ENCODE measurements at places on chromosomes 4 and X. TPM values are rescaled to one million over a fixed set of nuclear protein-coding genes. Genes with fewer than 3 reads are reported as not detected.

GRCh38 chrX:15546745-15547144, 46.1 kb downstream of the BMX start:
- no peak for DNase-seq
- no peaks in the 10 kb centered on the region for H3K27me3 ChIP-seq
- no peak overlapping the region for H3K4me3 ChIP-seq
- no peak overlapping the region for H3K27ac ChIP-seq
- no peaks in the 10 kb centered on the region for H3K4me1 ChIP-seq

GRCh38 chr4:159008671-159009070, 94.2 kb upstream of the RAPGEF2 start:
- no peak for DNase-seq
- H3K36me3 ChIP-seq, result no peaks in the 10 kb centered on the region
- peaks cover 37% of the 10 kb centered on the region for H3K4me1 ChIP-seq
- no peak overlapping the region for H3K27ac ChIP-seq
- no peak overlapping the region for H3K4me3 ChIP-seq

DNA sequence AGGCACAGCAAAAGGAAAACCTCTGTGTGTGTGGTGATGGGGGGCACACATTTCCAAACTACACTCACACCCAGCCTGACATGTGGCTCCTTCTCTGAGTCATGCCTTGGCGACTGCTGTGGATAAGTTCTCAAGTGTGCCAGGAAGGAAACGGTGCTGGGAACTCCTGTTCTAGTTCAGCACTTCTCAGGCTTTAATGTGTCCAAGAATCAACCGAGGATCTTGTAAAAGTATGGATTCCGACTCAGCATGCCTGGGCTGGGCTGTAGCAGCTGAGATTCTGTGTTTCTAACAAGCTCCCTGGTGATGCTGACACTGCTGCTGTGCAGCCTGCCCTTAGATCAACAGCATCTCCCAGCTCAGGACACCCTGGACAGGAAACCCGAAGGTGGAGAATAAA, 20.2 kb downstream of the CLNK start:
- no peak overlapping the region for H3K4me3 ChIP-seq
- no peaks in the 10 kb centered on the region for H3K36me3 ChIP-seq
- 0 out of 3 replicates have a peak, but pooled peaks cover 3% of the 10 kb centered on the region for H3K27me3 ChIP-seq
- H3K27ac ChIP-seq, result no peak overlapping the region
- no peaks in the 10 kb centered on the region for H3K4me1 ChIP-seq
- no peak for DNase-seq

DNA sequence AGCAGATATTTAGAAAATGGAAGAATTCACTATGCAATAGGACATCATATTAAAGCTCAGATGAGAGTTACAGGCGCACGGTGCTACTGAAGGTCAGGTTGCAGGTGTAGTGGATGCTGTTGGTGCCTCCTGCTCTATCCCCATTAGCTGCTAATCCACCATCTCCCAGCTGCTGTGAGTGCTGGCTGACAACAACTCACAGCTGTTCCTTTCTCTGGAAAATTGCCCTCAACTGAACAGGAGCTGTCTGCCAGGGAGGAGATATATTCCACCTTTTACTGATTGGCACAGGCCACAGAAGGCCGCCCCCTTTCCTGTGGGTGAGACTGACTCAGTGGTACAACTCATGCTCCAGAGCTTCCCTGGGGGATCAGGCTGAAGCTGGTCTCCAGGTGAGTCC, 48.7 kb downstream of the UCHL1 start:
- H3K36me3 ChIP-seq, result no peaks in the 10 kb centered on the region
- H3K27ac ChIP-seq, result no peak overlapping the region
- DNase-seq, result no peak
- no peaks in the 10 kb centered on the region for H3K4me1 ChIP-seq
- no peak overlapping the region for H3K4me3 ChIP-seq
- peaks cover 2% of the 10 kb centered on the region for H3K27me3 ChIP-seq

Gene GNRHR
- not detected for total RNA-seq

Measured in HepG2 (cell line).